ENCODE measurements at places on chromosomes 2 and 18.
A peak's percentile ranks its signal among the peaks of the same experiment; 100 is the strongest.

DNA sequence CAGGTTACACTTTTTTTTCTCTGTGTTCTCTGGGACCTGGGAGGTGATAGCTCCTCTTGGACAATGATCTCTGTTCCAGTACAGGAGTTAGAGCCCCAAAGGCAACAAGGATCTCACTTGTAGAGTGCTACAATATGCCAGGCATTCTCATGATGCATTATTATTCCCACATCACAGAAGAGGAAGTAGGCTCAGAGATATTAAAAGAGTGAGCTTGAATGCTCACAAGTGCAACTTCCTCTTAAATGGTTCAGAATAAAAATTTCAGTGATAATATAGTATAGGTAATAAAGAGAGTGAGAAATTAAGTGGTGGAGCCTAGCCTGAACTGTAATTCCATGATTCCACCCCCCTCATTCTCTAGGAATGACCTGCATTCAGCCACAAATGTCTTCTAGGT, 21.4 kb downstream of the POLE4 start:
- no peaks in the 10 kb centered on the region for H3K4me1 ChIP-seq
- no peak overlapping the region for H3K27ac ChIP-seq
- DNase-seq, result no peak
- H3K36me3 ChIP-seq, result no peaks in the 10 kb centered on the region
- H3K4me3 ChIP-seq, result no peak overlapping the region

GRCh38 chr2:219521066-219521880, 7.0 kb downstream of the ASIC4 start:
- DNase-seq, result no peak
- H3K4me3 ChIP-seq, result no peak overlapping the region
- peaks cover 8% of the 10 kb centered on the region for H3K4me1 ChIP-seq
- no peak overlapping the region for H3K27ac ChIP-seq
- H3K27me3 ChIP-seq, result peaks cover 82% of the 10 kb centered on the region

DNA sequence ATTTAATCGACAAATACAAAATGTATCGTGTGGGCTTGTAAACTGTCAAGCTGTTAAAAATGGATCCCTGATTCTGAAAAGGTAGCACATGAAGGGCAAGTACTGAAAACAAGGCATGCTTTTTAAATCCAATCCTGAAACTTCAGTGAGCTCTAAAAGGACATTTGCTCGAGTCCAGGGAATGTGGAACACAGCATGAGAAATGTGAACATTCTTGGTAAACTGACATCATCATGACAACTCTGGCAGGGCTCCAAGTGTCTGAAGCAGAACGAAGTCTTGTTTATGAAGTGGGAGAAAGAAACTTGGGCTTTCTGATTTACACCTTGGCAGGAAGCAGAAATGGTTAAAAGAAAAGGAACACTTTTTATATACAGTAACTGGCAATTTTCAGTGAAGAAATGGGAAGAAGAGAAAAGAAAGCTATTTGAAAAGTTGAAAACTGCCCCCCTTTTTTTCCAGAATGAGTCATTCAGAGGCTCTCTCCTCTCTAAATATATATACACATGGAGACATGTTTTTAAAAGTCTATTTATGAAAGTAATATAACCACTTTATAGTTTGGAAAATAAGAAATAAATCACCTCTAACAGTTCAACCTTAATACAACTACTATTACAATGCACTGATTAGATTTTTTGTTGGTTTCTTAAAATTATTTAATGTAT, 120.8 kb downstream of the GAREM1 start:
- H3K27me3 ChIP-seq, result peaks cover 27% of the 10 kb centered on the region
- no peaks in the 10 kb centered on the region for H3K36me3 ChIP-seq
- H3K27ac ChIP-seq, result no peak overlapping the region
- H3K4me1 ChIP-seq, result no peaks in the 10 kb centered on the region

DNA sequence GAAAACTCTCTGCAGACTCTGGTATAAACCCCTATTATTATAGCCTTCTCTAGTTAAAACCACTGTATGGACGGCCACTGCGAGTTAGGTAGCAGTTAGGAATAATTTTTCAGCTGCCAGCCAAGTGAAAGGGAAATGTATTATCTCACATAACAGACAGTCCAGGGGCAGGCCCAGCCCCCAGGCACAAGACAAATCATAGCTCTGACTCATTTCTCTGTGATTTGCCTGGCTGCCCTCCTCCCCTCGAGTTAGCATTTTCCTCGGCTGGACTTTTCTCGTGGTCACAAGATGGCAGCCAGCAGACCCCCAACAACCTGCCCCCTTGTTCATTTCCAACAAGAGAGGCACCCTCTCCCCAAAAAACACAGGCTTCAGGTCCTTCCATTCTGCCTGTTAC, 10.5 kb downstream of the VIT start:
- H3K4me1 ChIP-seq, result no peaks in the 10 kb centered on the region
- peaks cover 16% of the 10 kb centered on the region for H3K27me3 ChIP-seq
- H3K27ac ChIP-seq, result no peak overlapping the region

- H3K27ac ChIP-seq, result no peak overlapping the region
- no peak overlapping the region for H3K4me3 ChIP-seq
- H3K4me1 ChIP-seq, result peaks cover 16% of the 10 kb centered on the region
- H3K36me3 ChIP-seq, result peaks cover 6% of the 10 kb centered on the region
- no peak for DNase-seq
Observed at GRCh38 chr2:199466692-199467065, 8.9 kb upstream of the SATB2 start.

GRCh38 chr2:159455330-159455918, 160.9 kb downstream of the BAZ2B start:
- H3K27ac ChIP-seq, result peak overlapping the region; percentile 62
- H3K4me1 ChIP-seq, result peaks cover 40% of the 10 kb centered on the region
- peak overlapping the region; percentile 63 for H3K4me3 ChIP-seq

DNA sequence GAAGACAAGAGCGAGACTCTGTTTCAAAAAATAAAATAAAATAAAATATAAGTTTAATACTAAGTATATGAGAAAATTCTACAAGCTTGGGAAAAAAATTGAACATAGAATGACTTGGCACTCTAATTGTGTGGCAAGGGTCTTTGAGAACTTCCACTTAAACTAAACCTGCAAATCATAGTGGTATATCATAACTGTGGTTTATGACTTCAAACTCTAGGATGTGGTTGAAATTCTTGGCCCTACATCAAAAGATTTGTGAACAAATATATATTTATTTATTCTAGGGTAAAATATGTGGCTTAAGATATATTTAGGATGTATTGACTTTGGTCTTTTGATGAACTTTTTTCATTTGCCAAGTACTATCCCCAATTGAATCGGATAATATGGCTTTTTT, 3.1 kb upstream of the FAM171B start:
- H3K27me3 ChIP-seq, result peaks cover 24% of the 10 kb centered on the region
- H3K36me3 ChIP-seq, result peaks cover 17% of the 10 kb centered on the region
- H3K27ac ChIP-seq, result no peak overlapping the region
- peaks cover 9% of the 10 kb centered on the region for H3K4me1 ChIP-seq
- no peak overlapping the region for H3K4me3 ChIP-seq

- H3K4me3 ChIP-seq, result peak overlapping the region; percentile 94
- H3K27me3 ChIP-seq, result no peaks in the 10 kb centered on the region
- DNase-seq, result no peak
- H3K36me3 ChIP-seq, result peaks cover 27% of the 10 kb centered on the region
Observed at GRCh38 chr2:85699325-85699724, 5.2 kb downstream of the GNLY start.
